ENCODE measurements at places on chromosomes 6 and 20.

GRCh38 chr6:111921103-111921502, 47.9 kb upstream of the FYN start:
- DNase-seq: no peak

GRCh38 chr6:103729658-103730057, 1130.1 kb downstream of the HACE1 start:
- no peak for DNase-seq

GRCh38 chr6:54719131-54719530, 127.4 kb upstream of the FAM83B start:
- no peak for DNase-seq

GRCh38 chr6:14317387-14317970, 199.9 kb downstream of the CD83 start:
- DNase-seq: no peak

DNA sequence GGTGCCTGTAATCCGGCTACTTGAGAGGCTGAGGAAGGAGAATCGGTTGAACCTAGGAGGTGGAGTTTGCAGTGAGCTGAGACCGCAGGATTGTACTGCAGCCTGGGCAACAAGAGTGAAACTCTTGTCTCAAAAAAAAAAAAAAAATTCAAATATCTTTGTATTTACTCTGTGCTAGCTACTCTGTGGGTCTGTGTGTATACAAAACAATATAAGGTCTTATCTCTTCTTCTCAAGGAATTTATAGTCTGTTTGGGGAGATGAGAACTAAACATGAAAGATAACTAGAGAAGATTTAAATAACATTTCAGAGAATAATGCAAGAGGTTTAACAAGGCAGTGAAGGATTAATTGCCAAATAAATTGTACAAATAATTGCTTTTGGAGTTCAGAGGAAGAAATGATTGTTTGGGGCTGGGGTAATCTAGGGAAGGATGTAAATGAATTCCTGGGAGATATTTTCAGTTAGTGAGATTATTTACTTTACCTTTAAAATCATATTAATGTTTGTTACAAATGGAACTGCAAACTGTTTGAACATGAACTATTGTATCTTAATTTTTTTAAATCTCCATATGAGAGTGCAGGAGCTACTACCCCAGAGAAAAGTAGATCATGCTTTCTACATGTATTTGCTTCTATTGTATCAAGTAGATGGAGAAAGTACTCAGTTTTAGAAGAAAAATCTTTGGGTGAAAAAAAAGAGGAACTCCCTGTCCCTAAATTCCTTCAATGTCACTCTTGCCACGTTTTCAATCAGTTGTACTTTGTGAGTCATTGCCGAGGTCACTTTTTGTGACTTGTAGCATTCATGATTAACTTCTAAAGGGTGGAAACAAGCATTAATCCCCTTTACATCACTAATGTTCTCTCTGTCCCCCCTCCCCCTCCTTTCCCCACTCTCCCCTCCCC, 39.0 kb downstream of the NCOA3 start:
- peak; percentile 37 for DNase-seq

All from HFFc6 (cell line).